ENCODE measurements at places on chromosomes 1 and 21.

- no peak for DNase-seq
These were observed 4.5 kb downstream of the DESI2 start for GRCh38 chr1:244657421-244657820.

DNA sequence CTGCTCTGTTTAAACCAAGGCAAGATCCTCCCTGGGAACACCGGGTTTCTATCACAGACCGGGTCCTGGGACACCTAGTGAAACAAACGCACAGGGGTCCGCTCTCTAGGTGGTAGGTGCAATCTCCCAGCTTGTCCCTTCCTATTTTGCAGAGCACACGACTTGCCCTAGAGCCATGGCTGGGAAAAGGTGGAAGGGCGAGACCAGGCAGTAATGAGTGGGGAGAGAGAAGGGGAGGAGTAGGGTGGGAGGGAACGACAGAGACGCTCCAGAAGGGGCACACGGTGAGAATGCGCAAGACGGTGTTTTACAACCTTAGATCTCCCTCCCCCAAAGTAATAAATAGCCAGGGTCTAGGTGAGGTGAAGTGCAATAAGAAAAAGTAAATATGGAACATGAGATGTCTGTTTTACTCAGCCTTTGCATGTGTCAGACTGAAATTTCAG is 9.3 kb upstream of the ARHGAP29 start:
- no peak for DNase-seq

GRCh38 chr1:239025223-239025622 is 361.1 kb upstream of the CHRM3 start:
- no peak for DNase-seq

GRCh38 chr21:45466330-45467220 is 61.6 kb downstream of the COL18A1 start:
- DNase-seq: no peak

GRCh38 chr1:166164995-166165660 is 1.7 kb downstream of the FAM78B start:
- DNase-seq: no peak

DNA sequence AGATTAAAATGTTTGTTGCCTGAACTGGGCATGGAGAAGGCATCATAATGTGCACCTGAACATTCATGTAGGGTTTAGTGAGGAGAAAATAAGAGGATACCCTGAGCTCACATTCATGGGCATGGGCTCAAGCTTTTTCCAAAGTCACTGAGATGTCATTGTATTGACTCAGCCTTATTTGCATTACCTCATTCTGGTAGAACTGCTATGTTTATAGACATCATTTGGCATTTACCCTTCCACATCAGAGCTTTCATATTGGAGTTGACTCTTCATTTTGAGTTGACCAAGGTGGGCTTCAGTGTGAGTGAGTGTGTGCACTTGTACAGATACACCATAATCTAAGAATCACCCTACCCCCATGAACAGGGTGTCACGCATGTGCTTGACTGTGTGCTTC is 143.2 kb downstream of the PBX1 start:
- DNase-seq: no peak

- DNase-seq: no peak
These were observed 5.4 kb downstream of the CHTOP start for GRCh38 chr1:153639280-153639679.

- no peak for DNase-seq
These were observed 20.9 kb downstream of the SH2D2A start for GRCh38 chr1:156795787-156796186.

DNA sequence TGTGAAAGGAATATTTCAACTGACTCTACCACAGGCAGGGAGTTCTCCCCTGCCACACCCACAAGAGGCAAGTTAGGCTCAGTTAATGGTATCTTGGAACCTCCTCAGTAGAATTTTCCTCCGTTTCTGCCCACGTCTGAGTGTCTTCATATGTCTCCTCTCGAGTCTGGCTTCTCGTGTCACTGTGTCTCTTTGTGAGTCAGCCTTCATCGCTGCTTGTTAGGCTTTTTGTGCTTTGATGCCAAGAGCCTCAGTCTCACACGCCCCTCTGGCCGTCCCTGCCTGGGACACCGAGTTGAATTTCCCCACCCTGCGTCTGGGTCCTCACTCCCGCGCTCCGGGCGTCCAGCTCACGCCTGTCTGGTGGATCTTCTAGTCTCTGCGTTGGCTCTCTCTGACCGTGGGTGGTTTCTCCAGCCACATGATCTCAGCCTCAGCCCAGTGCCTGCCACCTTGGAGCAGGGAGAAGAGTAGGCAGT is 125.7 kb upstream of the GADD45A start:
- no peak for DNase-seq

Data from NK-92 treated with Interleukin-12 subunit alpha and Interleukin-12 subunit beta, amount 100 ng/mL, for 24 hours (cell line).